ENCODE measurements at places on chromosomes 2 and 18.

- no peak for DNase-seq
These were observed 102.9 kb upstream of the RIOK3 start for GRCh38 chr18:23350188-23350587.

DNA sequence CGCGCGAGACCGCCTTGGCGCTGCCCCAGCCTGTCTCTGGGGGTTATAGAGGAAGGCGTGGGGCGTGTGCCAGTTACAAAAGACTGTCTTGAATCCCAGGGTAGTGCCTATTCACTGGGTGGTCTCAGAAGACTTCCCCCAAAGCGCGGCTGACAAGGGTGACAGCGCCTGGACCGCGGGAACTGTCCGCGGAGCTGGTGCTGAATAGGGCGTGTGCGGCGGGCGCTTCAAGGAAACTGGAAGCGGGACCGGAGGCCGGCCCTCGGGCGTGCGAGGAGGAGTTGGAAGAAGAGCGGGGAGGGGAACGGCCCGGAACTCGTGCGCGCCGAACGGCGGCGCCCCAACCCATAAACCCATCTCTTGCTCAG is 2.3 kb downstream of the EGR4 start:
- DNase-seq: peak; percentile 49

- no peak for DNase-seq
These were observed 27.1 kb downstream of the RALB start for GRCh38 chr2:120279708-120280107.

DNA sequence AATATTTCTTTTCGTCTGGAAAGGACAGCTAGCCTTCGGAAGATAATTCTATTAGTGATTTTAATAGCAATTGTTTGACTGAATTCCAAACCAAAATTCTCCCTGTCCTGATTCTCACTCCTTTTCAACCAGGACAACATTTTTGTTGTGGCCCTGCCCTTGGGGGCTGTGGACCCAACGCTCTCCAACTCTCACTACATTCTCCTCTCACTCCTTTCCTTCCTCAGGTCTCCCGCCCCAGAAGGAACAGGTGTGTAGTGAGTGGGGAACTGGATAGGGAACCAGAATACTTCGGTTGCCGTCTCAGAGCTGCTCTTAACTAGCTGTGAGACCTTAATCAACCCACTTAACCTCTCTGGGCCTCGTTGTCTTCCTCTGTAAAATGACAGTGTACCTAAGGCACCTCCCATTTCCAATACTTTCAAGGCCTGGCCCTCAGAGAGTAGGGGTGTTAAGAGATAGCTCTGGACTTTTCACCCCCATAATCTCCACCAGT is 638 bp upstream of the ADD2 start:
- DNase-seq: no peak

DNA sequence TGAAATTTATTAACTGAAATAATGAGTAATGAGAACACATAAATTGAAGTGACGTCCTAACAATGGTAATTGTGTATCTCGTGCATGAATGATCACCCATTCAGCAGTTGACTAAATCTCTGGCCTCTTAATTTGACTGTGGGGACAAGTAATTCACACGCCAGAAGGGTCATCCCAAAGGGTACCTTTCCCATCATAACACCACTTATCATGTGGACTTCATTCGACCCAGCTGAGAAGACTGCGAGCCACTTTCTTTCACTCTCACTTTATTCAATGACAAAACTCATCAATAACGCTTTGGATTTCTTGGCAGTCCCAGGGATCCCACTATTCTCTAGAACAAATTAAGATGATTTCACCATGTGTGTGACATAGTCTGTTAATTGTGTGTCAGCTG is 62.7 kb upstream of the LYPD1 start:
- DNase-seq: no peak

DNA sequence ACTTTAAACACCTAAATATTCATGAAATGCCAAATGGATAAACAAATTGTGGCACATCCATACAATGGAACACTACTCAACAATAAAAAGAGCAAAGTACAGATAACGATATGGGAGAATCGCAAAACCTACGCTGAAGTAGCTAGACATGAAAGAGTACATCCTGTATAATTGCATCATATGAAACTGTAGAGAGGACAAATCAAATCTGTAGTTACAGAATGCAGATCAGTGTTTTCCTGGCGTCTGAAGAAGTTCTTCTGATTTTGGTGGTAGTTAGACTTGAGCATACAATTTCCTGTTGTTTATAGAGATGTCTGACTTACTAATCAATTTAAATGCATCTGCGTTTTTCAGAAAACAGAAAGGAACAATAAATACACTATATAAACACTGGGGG is 394.4 kb downstream of the SOCS6 start:
- no peak for DNase-seq

GRCh38 chr2:182207049-182207746 is 219.6 kb downstream of the PDE1A start:
- DNase-seq: no peak

GRCh38 chr18:62773691-62774090 is 58.4 kb downstream of the PHLPP1 start:
- DNase-seq: no peak

GRCh38 chr18:38940863-38941531 is 1375.4 kb upstream of the CELF4 start:
- DNase-seq: peak; percentile 58

GRCh38 chr2:239399433-239399920 is 1.3 kb downstream of the HDAC4 start:
- no peak for DNase-seq

DNA sequence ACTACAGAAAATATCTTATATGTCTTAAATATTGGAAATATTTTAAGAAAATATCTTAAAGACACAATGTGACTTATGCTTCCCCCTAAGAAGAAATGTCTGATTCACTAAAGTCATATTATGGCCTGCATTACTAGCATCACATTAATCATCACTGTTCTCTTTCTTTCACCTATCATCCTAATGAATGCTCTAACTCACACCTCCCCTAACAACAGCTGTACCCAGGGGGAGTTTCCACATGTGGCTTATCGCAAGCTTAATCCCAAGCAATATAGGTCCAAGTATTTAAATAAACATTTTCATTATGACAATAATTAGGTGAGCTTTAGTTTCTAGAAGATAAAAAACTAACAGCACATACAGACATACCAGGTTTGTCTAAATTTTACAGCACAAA is 39.6 kb downstream of the REV1 start:
- no peak for DNase-seq

DNA sequence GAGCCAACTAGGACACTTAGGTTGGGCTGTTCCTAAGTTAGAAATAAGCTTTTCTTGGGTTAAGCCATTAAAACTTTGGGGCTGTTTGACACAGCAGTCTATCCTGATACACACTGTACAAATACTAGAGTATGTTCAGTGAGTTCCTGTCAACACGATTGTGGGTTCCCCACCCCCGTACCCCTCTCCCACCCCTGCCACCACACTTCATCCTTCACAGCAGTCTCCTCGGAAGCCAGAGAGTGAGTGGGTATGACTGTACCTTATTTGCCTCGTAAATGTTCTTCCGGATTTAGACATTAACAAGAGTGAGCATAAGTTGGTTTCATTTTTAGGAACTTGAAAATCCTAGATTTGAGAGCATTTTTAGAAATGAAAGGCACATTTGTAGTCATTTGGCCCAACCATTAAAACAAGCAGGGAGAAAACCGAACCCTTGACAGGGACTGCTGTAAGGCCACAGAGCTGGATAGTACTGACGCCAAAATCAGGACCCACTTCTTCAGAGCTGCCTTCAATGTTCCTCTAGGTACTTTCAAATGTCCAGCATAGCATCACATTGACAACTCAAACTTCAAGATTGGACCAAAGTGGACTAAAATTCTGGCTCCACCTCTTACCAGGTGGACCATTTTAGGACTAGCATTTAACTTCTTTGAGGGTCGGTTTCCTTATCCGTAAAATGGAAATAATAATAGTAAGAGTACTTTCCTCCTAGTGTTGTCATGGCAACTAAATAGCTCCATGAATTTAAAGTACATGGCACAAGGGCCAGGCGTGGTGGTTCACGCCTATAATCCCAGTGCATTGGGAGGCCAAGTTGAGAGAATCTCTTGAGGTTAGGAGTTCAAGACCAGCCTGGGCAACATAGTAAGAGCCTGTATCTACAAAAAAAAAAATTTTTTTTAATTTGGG is 166.3 kb upstream of the SERTAD2 start:
- DNase-seq: peak; percentile 64

DNA sequence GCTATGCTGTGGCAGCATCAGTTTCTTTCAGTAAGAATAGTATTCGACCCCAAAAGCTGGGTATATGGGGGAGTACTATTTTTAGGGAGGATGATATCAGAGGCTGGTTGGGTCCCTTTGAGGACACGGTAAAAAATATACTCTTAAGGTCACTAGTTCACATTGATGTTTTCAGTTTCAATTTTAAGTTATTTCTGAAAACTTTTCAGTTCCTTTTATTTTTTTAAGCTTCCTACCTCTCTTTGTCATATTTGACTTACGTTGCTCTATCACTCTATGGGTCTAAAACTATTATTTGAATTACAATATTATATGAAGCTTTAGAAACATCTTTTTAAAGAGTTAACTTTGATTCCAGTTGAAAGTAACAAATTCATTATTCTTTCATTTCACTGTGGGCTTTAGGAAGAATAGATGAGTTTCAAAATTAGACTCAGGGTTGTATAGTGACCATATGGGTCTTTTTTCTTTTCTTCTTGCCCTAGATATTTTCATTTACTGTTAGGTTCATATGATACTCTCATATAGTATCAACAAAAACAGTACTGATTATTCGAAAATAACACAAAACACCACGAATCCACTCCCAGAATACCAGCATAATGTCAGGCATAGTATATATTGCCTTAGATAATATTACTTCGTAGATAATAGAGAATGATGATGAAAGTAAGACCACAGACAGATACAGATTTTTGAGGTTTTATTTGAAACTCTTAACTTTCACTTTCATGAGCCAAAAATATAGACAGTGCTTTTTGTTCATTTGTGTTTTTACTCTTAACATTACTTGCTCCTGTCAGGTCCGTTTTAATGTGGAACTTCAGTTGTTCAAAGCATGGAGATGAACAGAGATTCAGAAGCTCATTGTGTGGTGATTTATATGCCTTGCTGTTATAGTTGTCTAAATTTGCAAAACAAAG is 9.8 kb downstream of the RMDN2 start:
- no peak for DNase-seq

GRCh38 chr18:48133671-48134251 is 203.3 kb upstream of the SMAD2 start:
- DNase-seq: no peak

- peak; percentile 30 for DNase-seq
These were observed 1.0 kb upstream of the PPP4R3B start for GRCh38 chr2:55618275-55619055.

- DNase-seq: no peak
These were observed 7.8 kb downstream of the CCDC85A start for GRCh38 chr2:56191617-56192016.

GRCh38 chr2:240561325-240561971 is 1.3 kb downstream of the DUSP28 start:
- no peak for DNase-seq

DNA sequence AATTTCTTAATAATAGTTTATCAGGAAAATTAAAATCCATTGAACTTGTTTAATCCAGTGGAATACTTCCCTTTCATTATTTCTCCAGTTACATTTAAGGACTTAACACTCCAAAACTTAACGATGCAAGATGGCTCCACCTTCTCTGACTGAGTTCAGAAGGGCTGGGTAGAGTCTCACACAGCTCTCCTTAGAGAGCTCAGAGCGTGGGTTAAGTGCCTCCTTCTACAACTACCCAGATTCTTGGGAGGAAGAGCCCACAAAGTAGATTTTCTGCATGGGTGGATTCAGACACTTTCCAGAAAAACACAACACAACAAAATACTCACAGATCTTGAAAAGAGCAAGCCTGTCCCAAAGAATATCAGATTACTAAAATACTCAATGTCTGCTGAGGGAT is 130.6 kb downstream of the THADA start:
- no peak for DNase-seq

DNA sequence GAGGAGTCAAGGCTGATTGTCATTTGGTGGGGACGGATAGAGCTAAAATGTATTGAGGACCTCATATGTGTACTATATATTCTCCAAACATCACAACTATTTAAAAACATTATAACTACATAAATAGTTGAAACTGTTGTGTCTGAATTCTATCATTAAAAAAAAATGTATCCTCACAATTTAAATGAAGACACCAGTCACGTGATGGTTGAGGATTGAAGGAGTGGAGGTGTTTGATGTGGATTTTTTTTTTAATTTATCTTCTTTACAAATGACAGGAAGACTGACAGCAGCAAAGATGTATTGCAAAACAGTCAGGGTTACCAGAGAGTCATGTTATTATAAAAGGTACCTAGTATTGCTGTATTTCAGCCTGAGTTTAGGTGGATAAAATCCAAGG is 30.0 kb downstream of the GNAL start:
- no peak for DNase-seq

- no peak for DNase-seq
These were observed 142.7 kb upstream of the FOSL2 start for GRCh38 chr2:28250006-28250405.

GRCh38 chr18:24378598-24378997 is 19.0 kb downstream of the OSBPL1A start:
- no peak for DNase-seq

GRCh38 chr2:164896634-164897355 is 55.2 kb upstream of the COBLL1 start:
- DNase-seq: no peak

DNA sequence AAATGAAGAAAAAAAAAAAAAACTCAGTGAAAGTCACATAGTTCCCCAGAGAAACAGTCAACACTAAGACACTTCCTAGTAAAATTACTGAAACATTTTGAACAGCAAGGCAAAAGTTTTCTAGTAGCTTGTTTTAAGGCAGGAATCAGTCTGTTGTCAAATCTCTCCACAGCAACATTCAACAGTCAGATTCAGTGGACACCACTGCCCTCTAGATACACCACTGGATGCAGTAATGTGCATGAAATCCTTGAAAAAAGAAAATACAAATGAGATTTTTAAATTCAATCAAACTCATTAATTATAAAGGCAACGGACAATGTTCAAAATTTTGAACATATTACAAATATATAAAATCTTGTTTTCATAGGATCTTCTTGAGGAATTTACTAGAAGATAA is 46.4 kb downstream of the GRB14 start:
- DNase-seq: no peak

DNA sequence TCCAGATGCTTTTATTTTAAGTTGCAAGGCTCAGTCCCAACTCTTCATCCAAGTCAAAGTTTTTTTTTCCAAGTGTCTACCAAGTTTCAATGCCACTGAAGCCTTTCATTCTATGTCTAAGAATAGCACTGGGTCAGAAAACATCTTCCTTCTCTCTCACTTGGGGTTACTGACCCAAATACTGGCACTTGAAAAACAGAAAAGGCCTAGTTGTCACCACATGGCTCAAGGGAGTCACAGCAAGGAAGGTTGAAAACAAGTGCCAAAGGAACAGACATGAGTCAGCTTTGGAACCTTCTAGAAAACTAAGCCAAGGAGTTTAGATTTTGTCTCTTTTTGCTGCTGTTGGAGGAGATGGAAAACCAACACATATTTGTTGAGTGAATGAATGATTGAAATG is 146.5 kb downstream of the COPS8 start:
- no peak for DNase-seq

- no peak for DNase-seq
These were observed 74.2 kb upstream of the GALNT3 start for GRCh38 chr2:165868211-165868610.
